ENCODE measurements at places on chromosomes 12 and 14.

DNA sequence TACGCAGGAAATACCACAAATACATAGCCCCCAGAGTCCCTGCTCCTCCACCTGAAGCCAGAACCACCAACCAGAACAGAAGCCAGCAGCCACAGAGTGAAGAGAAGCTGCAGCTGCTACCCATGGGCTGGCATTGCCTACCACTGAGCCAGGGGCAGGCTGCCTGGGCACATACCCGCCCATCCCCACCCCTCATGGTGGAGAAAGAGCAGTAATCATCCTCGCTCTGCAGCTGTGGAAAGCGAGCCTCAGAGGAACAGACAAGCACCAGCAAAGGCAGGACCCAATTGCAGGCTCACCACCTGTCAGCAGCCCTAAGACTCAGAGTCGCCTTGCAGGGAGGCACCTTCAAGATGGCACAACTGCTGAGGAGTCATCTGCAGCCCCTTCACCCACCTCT lies 11.2 kb upstream of the CD9 start:
- no peak for DNase-seq

- no peak for DNase-seq
Measured at GRCh38 chr14:99871771-99872170, 78.6 kb downstream of the EML1 start.

DNA sequence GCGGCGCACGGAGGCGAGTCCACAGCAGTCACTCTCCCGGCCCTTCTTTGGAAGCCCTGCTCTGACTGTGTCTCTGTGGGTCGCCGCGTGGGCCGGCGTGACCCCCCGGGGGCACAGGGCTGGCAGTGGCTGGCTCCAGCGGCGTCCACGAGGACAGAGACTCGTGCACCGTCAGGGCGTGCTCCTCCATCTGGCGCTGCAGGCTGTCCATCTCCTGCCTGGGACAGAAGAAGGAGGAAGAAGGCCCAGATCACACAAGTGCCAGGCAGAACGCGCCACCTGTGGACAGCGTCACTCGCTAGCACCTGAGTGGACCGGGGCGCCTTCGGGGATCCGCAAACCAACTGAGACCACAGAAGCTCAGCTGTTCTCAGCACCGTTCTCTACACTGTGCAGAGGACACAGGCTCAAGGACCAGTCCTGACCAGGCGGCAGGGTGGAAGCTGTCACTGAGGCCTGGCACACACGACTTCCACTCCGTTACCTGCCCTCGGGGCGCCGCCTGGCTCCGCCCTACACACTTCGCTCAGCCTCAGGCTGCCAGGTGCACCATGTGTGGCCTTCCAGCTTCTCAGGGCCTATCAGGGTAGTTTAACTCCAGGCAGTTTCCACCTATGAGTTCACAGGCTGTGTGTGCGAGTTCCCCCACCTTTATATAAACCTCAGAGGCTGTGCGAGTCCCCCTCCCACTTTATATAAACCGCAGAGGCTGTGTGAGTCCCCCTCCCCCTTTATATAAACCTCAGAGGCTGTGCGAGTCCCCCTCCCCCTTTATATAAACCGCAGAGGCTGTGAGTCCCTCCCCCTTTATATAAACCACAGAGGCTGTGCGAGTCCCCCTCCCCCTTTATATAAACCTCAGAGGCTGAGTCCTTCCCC lies 11.7 kb upstream of the ANKLE2 start:
- no peak for DNase-seq

DNA sequence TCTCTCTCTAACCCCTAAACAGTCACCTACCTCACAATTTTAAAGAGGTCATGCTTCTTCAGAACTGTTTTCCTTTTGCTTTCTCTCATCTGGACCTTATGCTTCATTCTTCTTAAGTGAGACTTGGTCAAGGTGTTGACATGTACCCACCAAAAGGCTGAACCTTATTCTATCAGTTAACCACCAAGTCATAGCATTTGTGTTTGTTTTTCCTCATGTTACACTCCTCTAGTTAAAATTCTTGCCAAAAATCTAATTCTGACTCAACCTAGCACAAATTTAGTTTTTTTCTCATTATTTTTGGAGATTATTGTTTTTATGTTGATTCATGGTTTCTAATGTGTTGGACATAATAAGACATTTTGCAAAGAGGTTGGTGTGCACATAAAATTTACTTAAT lies 578.6 kb downstream of the SLC16A7 start:
- no peak for DNase-seq

- DNase-seq, result no peak
Measured at GRCh38 chr14:79248126-79248525, 963.2 kb downstream of the DIO2 start.

GRCh38 chr12:115926037-115926670 lies 351.3 kb downstream of the MED13L start:
- no peak for DNase-seq

DNA sequence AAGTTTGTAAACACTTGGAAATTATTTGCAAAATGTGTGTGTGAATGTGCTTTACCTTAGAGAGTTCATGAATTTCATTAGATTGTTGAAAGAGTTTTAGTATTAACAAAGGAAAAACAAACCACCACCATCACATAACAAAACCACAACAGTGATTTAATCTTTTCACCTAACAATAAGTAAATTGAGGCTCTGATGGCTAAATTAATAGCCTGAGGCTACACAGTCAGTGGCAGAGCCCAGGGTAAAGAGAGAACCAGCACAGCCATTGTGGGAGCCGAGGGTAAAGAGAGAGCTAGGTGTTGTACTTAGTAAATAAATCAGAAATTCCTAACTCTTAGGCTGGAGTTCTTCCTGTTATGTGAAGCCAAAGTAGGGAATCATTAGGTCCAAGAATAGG lies 51.2 kb upstream of the CAPRIN2 start:
- DNase-seq, result no peak

- no peak for DNase-seq
Measured at GRCh38 chr12:20656600-20656999, 38.5 kb upstream of the SLCO1C1 start.

- DNase-seq, result no peak
Measured at GRCh38 chr12:11752403-11753149, 103.1 kb downstream of the ETV6 start.

GRCh38 chr12:103455020-103455763 lies 40.6 kb downstream of the C12orf42 start:
- no peak for DNase-seq

DNA sequence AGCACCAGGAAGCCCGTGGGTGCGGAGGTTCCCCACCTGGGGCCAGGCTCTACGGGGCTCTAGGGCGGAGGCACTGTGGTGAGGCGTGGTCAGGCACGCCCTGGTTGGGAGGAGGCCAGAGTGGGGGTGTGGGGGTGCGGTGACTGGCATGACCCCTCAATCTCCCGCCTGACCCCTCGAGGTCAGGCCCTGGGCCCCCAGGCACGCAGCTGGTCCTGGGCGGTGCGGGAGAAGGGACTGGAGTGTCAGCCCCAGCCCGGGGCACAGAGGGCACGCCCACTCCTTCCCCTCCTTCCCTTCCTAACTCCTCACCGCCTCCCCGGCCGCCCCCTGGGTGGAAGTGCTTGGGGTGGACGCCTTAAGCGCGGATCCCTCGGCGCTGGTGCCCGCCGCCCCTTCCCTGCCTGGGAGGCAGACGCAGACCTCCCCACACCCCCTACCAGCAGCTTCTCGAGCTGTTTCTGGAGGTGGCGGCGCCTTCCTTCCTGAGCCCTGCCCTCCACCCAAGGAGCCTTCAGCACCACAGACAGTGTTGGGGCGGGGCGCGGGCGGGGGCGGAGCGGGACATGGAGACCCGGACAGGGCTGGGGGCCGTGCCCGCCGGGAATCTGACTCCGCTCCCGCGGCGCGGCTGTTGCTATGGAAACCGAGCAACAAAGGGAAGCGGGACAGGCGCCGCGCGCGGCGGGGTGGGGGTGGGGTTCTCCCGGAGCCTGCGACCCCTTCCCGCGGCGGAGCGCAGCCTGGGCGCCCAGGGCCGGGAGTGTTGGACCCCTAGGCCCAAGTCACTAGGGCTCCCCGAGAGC lies 741 bp upstream of the CRIP2 start:
- DNase-seq, result peak; percentile 72

- no peak for DNase-seq
Measured at GRCh38 chr12:43806737-43807072, 588 bp upstream of the TWF1 start.

DNA sequence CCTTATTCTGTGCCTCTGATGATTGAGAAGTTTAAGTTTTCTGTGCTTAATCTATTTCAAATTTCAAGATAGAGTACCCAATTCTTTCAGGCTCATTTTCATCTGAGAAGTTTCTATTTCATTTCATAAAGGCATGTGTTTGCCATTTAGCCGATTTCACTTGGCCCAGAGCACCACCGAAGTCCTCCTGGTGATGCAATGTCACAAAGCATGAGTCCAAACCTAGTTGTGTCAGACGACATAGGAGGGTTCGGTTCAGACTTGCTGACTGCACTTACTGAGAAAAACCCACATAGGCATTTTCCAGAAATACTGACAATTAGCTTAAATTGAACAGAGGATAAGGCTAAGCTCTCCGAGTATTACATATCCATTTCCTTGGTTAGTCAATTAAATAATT lies 152.4 kb upstream of the FAR2 start:
- DNase-seq, result no peak

- DNase-seq, result no peak
Measured at GRCh38 chr12:110844551-110845338, 2.0 kb upstream of the CCDC63 start.

GRCh38 chr14:102498678-102499265 lies 10.8 kb downstream of the ANKRD9 start:
- DNase-seq, result no peak

GRCh38 chr12:98405805-98406366 lies 109.5 kb upstream of the TMPO start:
- no peak for DNase-seq

DNA sequence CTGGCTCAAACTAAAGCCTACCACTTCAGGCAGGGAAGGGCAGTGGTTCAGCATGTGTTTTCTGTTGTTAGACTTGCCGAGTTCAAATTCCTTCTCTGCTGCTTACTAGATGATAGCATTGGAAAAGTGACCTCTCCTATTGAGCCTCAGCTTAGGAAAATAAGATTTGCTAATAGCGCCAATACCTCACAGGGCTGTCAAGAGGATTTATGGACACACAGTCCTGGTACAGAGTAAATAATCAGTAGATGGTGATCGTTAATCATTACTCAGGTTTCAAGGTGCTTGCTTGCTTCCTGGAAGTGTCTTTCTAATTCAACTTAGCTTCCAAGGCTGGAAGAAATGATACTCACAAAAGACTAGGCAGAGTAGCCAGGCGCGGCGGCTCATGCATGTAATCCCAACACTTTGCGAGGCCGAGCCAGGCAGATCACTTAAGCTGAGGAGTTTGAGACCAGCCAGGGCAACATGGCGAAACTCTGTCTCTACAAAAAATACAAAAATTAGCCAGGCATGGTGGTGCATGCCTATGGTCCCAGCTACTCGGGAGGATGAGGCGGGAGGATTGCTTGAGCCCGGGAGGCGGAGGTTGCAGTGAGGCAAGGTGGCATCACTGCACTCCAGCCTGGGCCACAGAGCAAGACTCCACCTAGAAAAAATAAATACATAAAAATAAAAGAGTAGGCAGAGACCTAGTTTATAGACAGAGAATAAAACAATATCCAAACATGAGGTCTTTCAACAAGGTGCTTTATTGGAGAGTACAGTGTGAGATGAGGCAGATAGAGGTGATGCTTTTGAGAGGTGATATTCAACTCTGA lies 6.0 kb downstream of the PLA2G1B start:
- DNase-seq, result no peak

GRCh38 chr12:27592548-27592947 lies 68.5 kb downstream of the PPFIBP1 start:
- no peak for DNase-seq

DNA sequence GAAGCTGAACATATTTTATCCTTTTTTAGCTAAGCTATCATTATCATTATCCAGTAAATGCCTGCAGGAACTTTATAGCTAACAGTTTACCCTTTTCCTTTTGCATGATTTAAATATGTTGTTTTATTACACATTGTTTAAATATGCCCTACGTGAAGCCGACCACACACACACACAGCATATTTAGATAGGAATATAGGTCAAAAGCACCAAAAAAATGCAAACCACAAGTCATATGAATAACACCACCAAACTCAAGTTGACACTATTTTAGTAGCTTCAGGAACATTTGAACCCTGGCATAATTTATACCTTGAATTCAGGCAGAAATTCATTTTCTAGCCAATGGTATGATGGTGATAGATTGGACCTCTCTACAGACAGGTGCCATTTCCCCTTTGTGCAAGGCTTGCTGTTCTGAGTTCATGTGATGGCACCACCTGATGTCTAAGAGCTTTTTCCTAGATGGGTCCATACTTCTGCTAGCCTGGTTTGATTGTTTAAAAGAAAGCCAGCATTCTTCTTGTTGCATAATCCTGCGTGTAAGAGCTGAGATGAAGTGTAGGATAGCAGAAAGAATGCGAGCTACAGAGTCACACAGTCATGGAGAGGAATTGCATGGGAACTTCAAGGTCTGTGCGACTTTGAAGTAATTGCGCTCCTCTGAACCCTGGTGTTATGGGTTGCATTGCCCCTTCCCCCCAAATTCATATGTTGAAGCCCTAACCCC lies 454.8 kb upstream of the SOX5 start:
- no peak for DNase-seq

DNA sequence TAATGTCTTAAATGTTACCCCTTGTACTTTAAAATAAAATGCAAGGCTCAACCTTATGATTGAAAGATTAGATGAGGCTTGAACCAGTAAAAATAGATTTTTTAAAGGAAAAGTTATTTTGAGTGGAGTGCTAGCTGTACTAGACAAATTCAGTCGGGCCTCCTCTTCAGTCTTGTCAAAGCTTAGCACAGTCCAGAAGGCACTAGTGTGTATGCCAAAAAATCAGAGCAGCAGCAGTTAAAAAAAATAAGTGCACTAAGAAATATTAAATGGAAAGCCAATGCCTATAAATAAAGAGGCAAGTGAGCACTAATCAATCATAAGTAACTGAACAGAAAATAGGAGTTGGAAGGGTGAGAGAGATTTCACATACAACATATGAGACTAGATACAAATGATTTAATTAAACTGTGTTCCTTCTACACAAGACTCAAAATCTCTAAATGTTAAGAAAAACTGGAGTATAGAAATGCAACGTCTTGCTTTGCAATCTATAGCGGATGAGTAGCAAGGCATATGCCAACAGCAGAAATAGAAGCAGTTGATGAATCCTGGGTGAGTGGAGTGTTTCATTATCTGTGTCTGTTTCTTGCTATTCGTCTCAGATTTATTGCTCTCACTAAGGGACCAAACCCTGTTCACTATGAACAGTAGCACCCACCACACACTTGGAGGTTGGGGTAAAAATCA lies 172.1 kb downstream of the ETNK1 start:
- DNase-seq, result no peak

DNA sequence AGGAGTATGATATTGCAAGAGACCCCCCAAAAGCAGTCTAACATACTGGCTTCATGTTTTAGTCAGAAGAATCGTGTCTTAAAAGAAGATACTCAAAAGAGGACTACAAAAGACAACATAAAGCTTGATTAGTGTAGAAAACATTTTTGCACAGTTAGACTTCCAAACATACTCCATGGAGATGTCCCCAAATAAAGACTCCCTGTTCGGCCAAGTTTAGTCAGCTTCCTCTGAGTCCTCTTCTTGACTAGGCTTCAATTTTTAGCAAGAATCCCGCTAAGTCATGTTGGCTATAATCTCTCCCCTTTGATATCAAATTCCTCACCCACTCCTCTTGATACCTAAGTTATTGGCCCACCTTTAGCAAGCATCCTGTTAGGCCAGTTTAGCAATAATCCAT lies 298.0 kb downstream of the RMST start:
- DNase-seq, result no peak

- no peak for DNase-seq
Measured at GRCh38 chr12:2575245-2575644, 219.5 kb upstream of the FKBP4 start.

Measured in tibial nerve (tissue), 4 donors.